ENCODE measurements at places on chromosomes 5 and 9.

- DNase-seq: no peak
Measured at GRCh38 chr9:98449871-98450270, 194.4 kb upstream of the TBC1D2 start.

GRCh38 chr9:10014889-10015288 lies 597.9 kb downstream of the PTPRD start:
- DNase-seq: peak; percentile 79

DNA sequence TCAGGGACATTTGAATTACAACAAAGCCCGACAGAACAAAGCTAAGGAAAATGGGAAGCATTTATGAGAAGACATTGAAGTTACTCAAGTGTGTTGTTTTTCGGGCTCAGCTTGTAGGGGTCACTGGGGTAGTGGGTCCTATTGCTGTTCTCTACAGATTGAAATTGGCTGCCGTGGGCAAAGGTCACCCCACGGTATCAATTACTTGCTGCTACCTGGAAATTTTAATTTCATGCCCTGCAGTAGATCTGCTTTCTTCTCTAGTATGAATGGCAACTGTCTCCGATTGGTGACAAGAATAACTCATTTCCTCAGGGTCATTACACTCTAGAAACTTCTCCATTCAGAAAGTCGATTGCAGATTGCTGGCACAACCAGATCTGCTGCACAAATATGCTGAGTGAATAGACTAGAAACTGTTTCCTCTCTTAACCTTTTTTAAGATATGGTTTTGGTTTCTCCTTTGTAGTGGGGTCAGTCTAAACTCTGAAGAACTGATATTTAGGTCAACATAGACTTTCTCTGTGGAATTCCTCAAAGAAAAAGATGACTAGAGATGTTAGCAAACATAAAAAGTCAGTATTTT lies 454.1 kb downstream of the ARHGEF28 start:
- DNase-seq: no peak

DNA sequence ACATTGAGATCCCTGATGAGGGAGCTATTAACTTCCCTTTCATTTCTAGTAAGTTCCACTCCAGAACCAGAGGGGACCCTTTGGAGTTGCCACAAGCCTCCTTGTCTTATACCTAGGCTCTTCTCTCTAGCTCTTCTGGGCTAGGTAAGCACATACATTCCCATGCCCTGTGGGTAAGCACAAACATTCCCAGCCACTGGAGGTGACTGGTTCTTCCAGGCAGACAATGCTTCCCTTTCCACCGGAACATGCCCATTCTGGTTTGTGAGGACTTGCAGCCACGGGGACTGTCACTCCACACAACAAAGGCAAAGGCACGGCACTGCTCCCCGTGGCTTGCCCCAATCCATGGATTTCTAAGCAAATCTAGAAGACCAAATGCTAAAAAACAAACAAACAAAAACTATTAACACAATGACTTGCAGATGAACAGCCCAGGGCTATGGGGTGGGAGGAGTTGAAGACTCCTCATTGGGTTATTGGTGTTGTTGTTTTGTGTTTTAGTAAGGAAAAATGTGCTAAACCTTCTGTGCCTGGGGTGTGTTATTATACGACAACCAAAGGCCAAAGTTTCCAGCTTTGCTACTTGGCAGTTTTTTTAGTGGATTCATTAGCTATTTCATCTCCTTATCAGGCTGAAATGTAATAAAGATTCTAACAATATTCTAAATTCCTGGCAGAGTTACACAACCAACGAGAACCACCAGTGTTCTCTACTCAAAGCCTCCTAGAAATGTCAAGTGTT lies 276.2 kb downstream of the SYK start:
- DNase-seq: no peak

GRCh38 chr5:133816791-133817190 lies 151.6 kb downstream of the C5orf15 start:
- no peak for DNase-seq

GRCh38 chr9:15578714-15579113 lies 25.9 kb downstream of the CCDC171 start:
- DNase-seq: no peak

DNA sequence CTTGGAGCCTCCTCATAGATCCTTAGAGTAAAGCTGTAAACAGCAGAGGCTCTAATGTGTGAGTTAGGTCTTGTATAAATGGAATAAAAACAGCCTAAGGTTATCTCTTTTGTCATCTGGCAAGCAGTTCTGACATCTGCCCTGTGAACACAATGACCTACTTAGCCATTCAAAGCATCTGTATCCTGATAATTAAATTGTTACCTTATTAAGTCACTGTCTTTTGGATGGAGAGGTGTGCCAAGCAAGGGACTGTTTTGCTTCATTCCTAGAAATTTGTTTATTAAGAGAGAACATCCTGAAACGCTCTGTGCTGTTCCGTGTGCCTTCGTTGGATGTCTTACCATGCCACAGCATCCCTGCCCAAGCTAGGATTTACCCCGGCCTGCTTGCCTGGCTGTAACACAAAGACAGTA lies 1.5 kb downstream of the LSM11 start:
- DNase-seq: no peak

DNA sequence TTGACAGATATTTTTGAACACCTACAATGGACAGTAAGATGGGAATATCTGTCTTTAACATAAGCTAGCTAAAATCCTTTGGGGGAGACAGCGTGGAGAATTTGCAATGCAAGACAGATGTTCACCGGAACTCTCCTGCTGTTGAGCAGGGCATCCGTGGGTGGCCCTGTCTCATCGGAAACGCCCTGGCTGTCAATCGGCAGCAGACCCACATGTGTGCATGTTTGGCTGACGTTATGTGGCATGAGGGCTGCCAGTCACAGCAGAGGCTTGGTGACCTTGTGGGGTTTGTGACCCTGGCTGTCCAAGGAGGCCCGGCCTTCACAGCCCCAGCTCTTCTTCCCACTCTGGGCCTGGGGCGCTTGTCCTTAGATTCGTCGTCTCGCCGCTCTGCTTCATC lies 129.7 kb upstream of the OTULINL start:
- DNase-seq: no peak

DNA sequence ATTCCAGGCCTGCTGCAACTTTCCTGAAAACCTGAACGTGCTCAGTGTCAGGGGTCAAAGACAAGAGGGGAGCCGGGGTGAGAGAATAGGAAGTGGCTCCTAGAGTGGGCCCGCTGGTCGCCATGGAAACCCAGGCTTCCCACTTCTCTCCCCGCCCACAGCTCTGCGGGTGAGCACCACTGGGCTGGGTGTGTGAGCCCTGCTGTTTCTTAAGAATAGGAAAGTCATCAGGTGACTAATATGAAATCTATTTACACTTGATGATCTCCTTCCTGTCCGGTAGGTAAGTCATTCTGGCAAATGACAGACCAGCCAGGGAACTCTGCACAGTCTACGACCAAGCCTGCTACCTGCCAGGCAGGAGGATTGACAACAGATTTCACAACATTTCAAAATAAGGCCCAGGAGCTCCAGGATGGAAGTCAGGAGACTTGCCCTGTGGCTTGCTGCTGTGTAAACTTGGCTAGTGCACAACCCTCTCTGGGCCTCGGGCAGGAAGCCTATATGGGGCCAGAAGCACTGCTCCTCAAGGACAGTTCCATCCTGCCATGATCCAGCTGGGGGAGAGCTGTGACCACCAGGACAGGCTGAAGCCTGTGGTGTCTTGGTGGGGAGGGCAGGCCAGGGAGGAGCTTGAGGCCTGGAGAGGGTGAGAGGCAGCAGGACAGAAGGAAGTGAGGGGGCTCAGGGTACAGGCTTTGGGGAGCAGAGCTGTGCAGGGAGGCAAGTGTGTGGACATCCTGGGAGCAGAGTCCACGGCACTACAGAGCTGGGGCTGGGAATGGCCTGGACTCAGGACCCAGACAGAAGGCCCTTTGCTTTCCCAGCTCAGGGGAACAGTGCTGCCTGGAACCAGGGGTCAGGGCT lies 60.6 kb downstream of the SHB start:
- DNase-seq: no peak
